NCI-H2029 treated with DMSO at 0.1 percent for 48 hours (cell line): ENCODE measurements at places on chromosomes 11 and 22.
A peak's percentile ranks its signal among the peaks of the same experiment; 100 is the strongest.

DNA sequence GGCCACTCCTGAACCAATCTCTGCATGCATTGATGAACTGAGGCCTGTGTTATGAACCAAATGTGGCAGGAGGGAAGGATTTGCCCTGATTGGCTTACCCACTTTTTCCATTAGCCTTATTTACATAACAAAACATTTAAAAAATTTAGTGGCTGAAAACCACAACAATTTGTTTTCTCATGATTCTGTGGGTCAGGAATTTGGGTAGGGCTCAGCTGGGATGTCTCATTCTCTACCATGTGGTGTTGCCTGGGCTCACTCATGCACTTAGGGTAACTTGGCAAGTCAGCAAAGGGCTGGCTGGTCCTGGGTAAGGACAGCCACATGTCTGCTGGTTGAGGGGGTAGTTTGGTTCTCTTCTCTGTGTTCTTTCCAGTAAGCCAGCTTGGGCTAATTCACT, 35.1 kb upstream of the CYP2R1 start:
- DNase-seq, result no peak

DNA sequence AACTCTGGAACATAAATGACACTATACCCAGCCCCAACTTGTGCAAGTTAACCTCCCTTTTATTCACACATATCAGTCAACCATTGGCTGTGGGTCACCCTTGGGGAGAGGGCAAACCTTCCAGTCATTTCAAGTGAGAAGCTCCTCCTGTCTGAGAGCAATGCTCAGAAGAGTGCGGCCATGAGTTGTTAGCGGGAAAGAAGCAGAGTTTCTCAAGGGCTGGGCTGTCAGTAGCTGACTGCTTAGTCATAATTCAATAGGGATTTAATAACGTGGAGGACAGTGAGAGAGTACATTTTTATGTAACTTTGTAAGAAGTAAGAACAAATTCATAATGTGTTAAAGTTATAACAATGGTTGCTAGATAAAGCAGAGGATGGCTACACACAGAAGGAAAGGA, 5.1 kb downstream of the PATE2 start:
- DNase-seq, result no peak

DNA sequence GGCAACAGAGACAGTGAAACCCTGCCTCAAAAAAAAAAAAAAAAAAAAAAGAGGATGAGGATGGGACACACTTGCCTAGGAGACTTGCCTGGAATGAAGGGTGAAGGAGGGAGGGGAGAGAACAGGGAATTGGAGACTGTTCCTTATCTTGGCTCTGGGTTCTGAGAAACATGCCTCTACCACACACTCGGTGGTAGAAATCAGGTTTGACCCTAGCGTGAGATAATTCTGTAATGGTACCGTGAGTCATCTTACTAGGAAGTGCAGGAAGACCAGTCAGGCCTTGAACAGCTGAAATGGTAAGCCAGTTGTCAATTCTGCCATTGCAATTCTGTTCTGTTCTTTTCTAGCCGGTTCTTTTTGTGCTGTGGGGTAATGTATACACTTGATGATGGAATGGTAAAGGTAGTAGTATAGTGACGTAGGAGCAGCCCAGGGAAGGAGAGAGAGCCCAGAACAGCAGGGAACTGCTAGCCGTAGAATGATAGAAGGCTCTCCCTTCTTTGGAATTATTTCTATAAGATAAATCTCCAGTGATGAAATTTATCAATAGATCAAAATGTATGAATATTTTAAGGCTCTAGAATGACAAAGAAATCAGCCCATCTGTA, 3.9 kb upstream of the AMBRA1 start:
- no peak for DNase-seq

DNA sequence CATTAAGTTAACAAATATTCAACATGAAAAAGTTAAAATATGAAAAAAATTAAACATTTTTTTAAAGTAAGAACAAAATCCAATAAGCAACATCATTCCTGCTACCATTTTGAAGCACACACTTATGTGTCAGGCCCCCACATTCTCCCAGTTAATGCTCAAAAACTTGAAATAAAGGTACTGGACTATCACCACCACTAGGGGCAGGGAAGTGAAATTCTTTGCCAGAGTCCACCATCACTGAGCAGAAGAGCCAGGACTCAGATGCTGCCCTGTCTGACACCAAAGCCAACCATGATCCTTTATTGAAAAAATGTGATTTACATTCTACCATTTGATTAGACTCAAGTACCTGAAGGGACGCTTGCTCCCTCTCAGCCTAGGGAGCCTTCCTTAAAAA, 39.1 kb downstream of the PITPNB start:
- DNase-seq, result no peak

GRCh38 chr11:1532606-1533341, 39.3 kb downstream of the DUSP8 start:
- DNase-seq, result no peak

- DNase-seq, result no peak
Observed at GRCh38 chr22:26887916-26888315, 230.5 kb downstream of the MIAT start.

- no peak for DNase-seq
Observed at GRCh38 chr11:10725114-10725906, 25.7 kb upstream of the CTR9 start.

GRCh38 chr22:25833676-25834075, 91.7 kb downstream of the MYO18B start:
- no peak for DNase-seq

DNA sequence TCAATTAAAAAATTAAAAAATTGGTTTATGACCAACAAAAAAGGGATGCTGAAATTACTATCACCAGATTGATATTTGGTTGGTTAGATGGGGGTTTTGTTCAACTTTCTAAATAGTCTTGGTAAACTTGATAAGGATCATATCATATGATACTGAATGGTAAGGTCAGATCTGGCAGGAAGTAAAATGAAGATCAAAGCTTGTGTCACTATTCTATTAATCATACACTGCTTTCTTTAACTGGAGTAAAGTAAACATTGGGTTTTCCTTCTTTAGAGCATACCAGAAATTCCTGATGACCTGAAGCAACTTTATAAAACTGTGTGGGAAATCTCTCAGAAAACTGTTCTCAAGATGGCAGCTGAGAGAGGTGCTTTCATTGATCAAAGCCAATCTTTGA, 40.2 kb downstream of the RRM1 start:
- no peak for DNase-seq

- DNase-seq, result no peak
Observed at GRCh38 chr11:119262668-119263351, 54.1 kb downstream of the MCAM start.

GRCh38 chr11:62182147-62182891, 7.7 kb upstream of the SCGB1D1 start:
- no peak for DNase-seq

DNA sequence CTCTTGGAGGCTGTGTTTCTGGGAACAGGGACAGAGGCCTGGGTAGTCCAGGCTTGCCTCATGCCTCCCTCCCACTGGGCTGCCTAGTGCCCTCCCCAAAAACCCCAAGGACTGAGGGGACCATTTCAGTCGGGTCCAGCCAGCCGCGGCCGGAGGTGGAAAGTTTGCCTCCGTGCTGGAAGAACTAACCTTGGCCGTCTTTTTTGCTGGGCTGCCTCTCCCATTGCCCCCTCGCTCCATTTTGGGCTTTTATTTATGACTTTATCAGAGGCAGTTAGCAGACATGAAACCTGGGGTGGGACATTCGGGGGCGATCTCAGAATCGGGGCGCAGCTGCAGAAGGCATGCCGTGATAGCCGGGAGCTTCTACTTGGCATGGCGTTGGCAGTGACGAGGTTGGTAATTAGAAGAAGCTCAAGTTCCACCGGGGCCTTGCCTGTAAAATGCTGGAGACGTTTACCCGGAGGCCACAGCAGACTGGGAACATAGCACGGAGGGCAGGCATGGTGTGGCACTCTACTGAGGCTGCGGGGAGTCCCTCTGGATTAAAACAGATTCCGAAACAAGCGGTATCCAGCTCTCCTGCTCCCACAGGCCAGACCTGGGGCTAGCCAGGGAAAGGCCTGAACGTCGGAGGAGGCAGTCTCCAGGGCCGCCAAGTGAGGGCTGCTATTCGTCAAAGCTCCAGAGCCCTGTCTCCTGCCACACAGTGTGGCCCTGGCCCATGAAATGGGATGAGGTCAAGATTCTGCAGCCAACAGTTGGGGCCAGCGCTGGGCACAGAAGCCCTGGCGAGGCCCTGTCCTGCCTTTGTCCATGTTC, 76.4 kb upstream of the PPARA start:
- no peak for DNase-seq

DNA sequence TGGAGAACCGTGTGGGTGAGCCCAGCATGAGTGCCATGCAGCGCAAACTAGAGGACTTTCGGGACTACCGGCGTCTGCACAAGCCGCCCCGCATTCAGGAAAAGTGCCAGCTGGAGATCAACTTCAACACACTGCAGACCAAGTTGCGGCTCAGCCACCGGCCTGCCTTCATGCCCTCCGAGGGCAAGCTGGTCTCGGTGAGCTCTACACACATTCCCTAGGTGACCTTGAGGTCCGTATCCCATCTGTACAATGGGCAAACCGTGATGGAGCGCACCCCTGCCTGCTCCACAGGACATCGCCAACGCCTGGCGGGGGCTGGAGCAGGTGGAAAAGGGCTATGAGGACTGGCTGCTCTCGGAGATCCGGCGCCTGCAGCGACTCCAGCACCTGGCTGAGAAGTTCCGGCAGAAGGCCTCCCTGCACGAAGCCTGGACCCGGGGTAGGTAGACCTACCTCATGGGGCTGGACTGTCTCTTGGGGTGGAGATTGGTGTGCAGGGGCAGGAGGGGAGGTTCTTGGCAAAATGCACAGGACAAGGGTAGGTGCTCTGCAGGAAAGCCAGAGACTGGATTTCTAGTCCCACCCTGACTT, 10.6 kb downstream of the CTSF start:
- DNase-seq, result no peak

DNA sequence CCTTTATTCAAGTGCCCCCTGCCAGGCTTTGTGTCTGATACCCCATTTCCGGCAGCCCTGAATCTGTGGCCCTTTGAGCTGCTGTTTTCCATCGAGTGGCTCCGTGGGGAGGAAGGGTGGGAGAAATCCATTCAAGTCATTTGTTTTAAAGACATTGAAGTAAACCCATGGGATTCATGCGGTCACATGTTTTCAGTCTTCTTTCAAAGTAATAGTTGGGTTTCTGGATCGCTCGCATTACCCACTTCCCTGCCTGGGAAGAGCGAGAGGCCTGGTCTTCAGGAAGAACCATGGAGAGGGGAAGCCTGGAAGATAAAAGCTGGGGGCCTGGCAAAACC, 14.4 kb downstream of the DAGLA start:
- no peak for DNase-seq

DNA sequence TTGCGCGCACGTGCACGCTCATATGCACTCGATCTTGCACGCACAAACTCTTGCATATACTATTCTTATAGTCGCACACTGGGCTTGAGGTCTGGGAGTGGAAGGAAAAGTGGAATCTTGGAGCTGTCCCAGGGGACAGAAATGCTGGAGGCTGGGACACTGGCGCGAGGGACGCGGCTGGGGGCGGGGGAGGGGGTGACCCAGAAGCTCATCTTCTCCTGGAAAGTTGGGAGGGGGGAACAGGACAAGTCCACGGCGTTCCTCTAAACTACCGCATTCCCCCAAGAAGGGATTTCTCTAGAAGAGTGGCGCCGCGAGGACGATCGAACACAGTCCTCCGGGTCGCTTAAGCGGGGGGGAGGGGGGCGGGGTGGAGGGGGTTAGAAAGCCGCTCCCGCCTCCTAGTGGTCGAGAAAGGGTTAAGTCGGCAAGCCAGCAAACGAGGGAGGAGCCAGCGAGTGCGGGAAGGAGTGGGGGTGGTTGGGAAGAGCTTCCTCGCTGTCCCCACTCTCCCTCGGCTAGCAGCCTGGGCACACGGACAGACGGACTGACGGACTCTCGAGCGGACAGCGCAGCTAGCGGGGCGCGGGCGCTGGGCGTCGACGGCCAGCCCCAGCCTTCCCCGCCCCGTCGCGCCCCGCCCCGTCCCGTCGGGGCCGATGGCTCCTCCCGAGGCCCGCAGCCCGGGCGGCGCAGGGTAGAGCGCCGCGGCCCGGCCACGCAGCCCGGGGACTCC, at the start of gene RTN4RL2:
Gene RTN4RL2, plus strand, starts transcription at position 507 of the 736 bp plus-strand sequence. CDS start 338 bp downstream, outside the sequence.
- DNase-seq, result peak; percentile 32

- peak; percentile 26 for DNase-seq
Observed at GRCh38 chr11:65744026-65744698, 23.6 kb upstream of the RNASEH2C start.

DNA sequence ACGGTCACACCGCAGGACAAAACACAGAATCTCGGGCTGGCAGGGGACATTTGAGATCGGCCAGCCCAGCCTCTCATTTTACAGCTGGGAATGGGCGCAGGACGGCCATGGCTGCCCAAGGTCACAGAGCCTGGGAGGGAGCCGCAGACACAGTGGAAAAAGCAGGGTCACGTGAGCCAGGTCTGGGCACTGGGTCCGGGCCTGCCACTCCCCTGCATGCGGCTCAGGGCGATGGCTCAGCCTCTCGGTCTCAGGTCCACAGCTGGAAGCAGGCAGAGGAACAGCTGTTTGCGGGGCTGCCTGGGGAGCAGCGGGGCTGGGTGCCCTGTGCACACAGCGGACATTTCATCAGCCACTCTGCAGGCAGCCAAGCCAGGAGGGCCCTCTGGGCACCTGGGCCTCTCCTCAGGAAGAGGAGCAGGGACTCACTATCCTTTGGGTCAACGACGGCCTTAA, 10.4 kb upstream of the PPARA start:
- no peak for DNase-seq

- no peak for DNase-seq
Observed at GRCh38 chr11:78685156-78685555, 110.5 kb upstream of the NARS2 start.

- DNase-seq, result no peak
Observed at GRCh38 chr11:106014620-106015019, 7.4 kb downstream of the MSANTD4 start.

DNA sequence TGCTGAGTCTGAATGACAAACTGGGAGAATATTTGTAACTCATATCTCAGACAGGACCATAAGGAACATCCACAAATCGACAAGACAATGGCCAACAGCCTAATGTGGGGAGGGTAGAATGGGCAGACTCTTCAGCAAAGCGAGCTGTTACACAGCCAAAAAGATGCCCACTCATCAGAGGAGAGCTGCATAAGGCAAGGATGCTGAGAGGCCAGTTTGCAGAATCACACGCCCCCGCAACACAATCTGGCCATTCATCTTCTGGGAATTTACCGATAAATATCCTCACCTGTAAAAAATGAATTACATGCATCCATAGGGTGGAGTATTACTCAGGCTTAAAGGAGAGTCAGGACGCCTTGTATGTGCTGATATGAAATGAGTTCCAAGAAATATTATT, 57.5 kb upstream of the SLC22A12 start:
- no peak for DNase-seq

- no peak for DNase-seq
Observed at GRCh38 chr11:62892077-62892922, 11.6 kb downstream of the SLC3A2 start.

DNA sequence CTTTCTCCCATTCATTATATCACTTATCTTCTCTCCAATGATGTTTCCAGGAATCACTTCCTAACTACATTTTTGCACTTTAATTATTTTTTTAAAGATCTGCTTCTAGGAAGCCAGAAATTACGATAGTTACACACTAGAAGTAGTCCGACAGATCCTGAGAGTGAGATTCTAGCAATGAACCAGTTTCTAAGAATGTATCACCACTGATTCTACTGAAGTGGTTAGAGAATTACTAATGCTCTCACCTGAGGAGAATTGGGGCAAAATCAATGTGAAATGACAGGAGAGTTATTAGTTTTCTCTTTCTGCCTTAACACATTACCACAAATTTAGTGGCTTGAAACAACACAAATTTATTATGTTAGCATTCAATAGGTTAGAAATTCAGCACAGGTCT, 241.2 kb downstream of the CASP12 start:
- no peak for DNase-seq

- no peak for DNase-seq
Observed at GRCh38 chr11:3684819-3685172, 13.6 kb upstream of the CHRNA10 start.

- DNase-seq, result no peak
Observed at GRCh38 chr11:27387362-27387761, 24.3 kb upstream of the CCDC34 start.
